ENCODE measurements at places on chromosomes 6 and 20.

- no peak for DNase-seq
Observed at GRCh38 chr6:42226645-42227143, 9.0 kb upstream of the MRPS10 start.

DNA sequence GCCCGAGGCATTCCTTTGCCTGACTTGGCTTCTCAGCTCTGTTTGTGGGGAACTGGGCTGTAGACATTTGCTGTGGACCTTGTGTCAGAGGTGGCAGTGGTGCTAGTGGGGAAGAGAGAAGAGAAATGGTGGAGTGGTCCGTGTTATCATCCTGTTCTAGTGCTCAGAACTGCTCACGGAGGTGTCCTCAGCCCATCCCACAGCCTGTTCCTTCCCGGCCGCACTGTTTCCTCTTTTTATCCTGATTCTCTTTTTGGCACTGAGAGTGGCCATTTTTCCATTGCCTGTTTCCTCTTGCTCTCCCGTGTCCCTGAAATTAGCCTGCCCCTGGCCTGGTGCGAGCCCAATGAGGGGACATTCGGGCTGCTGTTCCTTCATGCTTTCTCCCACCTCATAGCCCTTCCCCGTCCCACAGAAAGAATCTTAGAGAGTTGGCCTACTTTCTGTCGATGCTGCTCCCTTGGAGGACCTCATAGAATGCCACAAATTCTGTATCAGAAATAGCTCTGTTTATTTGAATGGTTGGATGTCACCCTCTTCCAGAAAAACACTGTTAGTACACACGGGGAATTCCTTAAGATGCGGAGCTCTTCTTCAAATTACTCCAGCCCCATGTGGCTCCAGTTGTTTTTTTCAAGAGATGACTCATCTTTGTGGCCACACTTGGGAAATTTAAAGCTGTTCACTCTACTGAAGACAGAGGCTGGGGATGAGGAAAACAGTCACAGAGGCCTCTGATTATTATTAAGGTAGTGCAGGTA, 26.1 kb downstream of the FARS2 start:
- DNase-seq, result no peak

DNA sequence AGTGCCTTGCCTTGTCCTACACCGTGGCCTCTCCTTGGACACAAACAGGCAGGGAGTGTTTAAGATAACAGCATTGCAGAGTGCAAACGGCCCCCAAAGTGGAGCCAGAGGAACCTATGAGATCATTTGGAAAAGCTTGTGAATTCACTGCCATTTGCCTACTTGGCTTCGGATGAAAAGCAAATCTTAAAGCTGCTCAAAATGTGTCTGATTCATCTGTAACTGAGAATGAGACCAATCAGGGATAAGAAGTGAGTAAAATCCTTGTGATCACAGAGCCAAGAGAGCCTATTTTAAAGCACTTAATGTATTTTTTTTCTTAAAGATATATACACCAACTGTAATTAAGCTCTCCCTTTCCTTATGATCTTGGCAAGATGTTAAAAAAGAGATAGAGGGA, 65.7 kb upstream of the BACH2 start:
- DNase-seq, result no peak

DNA sequence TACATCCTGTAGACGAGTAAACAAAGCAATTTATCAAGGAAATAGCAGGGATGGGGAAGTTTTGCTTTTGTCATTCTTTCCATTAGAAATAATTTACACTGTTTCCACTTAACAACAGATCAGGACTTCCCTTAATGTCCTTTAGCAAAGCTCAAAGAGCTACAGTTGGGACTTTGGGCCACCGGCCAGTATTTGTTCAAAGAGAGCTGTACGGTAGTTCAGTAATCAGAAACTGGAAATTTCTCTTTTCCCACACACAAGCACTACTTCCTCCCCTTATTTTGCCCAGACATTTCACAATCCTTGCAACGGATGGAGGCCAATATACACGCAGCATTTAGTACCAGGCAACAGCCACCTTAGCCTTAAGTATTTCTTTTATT, 12.1 kb upstream of the HINT3 start:
- peak; percentile 79 for DNase-seq

DNA sequence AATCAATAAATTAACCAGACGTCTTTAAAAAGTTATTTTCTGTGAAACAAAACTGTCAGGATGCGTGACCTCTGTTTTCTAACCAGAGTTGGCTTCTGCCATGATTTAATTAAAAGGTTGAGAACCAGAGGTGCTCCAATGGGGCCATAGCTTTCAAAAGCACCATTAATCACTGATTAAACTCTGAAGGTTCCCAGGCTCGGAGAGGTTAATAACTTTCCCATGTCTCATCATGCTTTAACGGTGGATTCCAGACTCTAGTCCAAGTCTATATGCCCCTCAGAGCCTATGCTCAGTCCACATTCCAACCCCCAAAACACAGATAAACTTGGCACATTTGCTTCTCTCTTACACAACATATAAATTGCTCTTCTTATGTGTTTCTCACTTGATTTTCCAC, 95.5 kb downstream of the SNAP91 start:
- no peak for DNase-seq

DNA sequence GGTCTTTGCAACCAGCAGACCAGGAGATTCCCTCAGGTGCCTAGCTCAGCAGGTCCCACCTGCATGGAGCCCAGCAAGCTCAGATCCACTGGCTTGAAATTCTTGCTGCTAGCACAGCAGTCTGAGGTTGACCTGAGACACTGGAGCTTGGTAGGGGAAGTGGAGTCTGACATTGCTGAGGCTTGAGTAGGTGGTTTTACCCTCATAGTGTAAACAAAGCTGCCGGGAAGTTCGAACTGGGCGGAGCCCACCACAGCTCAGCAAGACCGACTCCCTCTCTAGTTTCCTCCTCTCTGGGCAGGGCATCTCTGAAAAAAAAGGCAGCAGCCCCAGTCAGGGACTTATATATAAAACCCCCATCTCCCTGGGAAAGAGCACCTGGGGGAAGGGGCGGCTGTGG, 34.3 kb downstream of the PRSS35 start:
- DNase-seq, result no peak

DNA sequence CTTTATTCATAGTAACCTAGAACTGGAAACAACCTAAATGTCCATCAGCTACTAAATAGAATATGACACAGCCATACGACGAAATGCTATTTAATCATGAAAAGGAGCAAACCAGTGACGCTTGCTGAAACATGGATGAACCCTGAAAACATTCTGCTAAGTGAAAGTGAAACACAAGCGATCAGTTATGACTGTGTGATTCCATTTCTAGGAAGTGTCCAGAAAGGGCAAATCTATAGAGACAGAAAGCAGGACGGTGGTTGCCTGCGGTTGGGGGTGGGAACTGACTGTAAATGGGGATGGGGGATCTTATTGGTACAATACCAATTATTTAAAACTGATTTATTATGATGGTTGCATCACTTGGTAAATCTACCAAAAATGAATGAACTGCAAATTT, 126.8 kb downstream of the IPCEF1 start:
- DNase-seq, result no peak

- no peak for DNase-seq
Observed at GRCh38 chr20:46823271-46823751, 71.3 kb upstream of the EYA2 start.

GRCh38 chr20:23048283-23049200, 930 bp downstream of the THBD start:
- peak; percentile 48 for DNase-seq

- no peak for DNase-seq
Observed at GRCh38 chr6:41208439-41209106, 7.6 kb upstream of the TREML2 start.

DNA sequence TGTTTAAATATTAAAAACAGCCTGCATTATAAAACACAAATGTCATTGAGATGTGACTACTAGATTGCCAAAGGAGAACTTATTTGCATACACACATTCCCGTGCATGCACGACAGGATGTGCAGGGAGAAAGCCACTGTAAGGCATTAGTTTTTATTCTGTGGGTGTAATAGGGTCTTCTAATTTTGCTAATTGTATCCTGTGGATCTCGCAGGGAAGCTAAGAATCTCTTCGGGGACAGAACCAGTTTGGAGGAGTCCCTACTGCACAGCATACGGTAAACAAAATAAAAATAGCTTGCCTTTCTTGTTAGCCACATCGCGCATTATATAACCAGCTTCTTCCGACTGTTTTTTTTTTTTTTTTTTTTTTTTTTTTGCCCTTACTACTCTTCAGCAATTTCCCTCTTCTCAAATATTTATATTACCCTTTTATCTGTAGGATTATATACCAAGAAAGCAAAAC, 2.0 kb downstream of the ATXN1 start:
- DNase-seq, result no peak

DNA sequence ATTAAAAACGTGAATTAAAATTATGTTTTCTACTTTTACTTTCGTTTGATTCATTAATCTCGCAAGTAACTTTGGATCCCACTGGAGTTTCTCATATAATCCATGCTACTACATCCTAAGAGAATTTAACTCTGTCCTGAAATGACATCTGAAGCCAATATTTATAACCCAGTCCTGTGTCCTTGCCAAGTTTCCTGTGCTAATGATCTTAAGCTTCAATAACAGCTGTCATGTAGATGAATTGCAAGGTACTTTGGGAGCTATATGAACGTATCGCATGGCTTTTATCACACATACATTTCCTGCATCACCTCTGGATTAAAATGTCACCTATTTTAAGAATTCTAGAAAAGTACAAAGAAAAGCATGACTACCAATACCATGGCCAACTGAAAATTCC, 833.8 kb upstream of the CITED2 start:
- no peak for DNase-seq

DNA sequence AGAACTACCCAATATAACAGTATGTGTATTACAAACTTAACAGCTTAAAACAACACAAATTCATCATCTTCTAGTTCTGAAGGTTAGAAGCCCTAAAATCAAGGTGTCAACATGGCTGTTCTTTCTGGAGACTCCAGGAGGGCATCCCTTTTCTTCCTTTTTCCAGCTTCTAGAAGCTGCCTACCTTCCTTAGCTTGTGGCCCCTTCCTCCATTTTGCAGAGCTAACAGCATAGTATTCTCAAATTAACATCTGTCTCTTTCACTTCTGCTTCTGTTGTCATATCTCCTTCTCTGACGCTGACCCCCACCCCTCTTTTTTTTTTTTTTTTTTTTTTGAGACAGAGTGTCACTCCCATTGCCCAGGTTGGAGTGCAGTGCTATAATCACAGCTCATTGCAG, 52.8 kb upstream of the AKIRIN2 start:
- no peak for DNase-seq

GRCh38 chr20:39941245-39941644, 747.8 kb downstream of the MAFB start:
- peak; percentile 25 for DNase-seq

DNA sequence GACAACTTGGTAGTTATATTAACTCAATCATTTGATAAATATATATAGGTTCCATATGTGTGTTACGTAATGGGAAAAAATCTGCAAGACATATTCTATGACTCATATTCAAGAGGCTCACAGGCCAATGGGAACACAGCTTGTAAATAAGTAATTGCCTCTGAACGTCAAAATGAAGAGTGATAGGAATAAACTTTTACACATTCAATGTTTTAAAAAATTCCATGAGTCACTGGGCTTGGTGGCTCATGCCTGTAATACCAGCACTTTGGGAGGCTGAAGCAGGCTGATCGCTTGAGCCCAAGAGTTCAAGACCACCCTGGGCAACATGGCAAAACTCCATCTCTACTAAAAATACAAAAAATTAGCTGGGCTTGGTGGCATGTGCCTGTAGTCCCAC, 209.4 kb upstream of the MCHR2 start:
- DNase-seq, result no peak

DNA sequence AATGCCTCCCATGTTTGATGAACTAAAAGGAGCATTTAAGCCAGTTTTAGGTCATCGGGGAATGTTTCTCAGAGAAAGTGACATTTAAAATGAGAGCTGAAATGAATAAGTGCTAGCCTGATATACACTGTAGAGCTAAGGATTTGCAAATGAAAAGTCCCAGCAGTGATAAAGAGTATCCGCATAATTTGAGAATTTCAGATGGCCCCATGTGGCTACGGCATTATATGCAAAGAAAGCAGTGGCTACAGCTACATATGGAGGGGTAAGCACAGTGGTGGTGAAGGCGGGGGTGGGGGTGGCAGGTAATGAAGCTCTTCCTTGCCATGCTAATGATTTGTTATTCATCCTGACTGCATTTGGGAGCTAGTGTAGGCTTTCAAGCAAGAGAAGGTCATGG, 371.3 kb downstream of the ARHGAP18 start:
- no peak for DNase-seq

- no peak for DNase-seq
Observed at GRCh38 chr6:54621285-54621684, 225.3 kb upstream of the FAM83B start.

DNA sequence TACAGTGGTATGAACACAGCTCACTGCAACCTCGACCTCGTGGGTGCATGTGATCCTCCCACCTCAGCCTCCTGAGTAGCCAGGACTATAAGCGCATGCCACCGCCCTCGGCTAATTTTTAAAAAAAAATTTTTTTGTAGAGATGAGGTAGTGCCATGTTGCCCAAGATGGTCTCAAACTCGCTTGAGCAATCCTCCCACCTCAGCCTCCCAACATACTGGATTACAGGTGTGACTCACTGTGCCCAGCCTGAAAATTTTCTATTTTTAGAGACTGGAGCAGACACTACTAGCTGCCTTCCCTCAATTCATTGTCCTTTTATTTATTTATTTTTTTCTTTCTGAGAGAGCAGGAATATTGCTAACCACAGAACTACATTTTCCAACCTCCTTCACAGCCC, 20.3 kb upstream of the GTF3C6 start:
- DNase-seq, result no peak

GRCh38 chr6:133749427-133749826, 139.5 kb upstream of the TCF21 start:
- DNase-seq, result no peak

- peak; percentile 24 for DNase-seq
Observed at GRCh38 chr20:57826666-57827287, 117.0 kb upstream of the PMEPA1 start.

GRCh38 chr6:3316331-3316730, 57.6 kb downstream of the PSMG4 start:
- DNase-seq, result peak; percentile 33

DNA sequence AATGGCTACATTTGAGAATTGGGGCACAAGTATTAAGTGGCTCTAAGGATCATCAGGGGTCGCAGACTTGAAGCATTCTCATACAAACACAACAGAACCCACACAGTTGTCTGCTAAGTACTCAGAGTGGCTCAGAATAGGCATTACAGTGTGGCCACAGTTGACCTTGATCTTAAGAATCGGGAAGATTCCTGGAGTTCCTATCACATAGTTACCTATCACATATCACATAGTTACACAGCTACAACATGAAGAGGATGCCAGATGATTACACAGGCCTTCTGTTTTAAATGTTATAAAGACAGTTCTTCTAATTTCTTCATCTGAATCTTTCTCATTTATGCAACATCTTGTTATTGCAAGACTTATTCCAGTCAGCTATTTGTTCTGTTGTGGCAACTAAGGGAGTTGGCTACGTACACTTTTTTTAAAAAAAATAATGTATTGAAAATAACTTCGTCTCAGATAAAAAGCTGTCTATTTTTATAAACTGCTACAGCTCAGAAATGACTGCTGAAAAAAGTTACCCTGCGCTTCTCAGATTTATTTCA, 129.0 kb downstream of the REV3L start:
- DNase-seq, result no peak

Data from tibial artery (tissue), 4 donors.